Fibroblast of the aortic adventitia (primary cell): ENCODE measurements at places on chromosomes 11 and 22. TPM values are rescaled to one million over a fixed set of nuclear protein-coding genes. Genes with fewer than 3 reads are reported as not detected.

- DNase-seq, result peak; percentile 29
Measured at GRCh38 chr11:19244084-19244483, 3.3 kb upstream of the E2F8 start.

The PRR33 gene
- total RNA-seq, result not detected in 2 replicates

GRCh38 chr22:48371391-48371790, 1456.3 kb downstream of the BRD1 start:
- no peak for DNase-seq

DNA sequence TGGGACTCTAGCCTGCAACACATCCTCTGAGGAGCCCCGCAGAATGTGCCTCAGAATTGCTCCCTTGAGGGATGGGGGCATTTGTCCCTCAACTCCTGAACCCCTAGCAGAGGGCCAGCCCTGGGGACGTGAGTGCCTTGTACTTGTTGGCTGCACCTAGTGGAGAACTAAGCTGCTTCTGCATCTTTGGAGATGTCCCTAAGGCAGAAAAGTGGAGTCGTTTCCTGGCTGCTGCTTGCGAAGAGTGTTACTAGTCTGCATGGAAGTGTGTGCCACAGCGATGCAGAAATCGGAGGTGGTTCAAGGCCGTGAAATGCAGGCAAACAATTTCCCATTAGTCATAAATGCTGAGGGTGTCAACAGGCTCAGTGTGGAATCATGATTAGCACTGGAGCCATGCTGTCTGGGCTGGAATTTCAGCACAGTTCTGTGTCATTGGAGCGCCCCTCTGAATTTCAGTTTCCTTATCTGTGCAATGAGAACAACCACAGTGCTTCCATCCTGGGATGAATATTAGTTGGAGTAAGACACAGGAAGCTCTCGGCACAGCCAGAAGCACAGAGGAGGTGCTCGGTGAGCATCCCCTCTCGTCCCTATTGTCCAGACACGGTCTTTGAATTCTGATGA, 56.5 kb downstream of the MIAT start:
- peak; percentile 79 for DNase-seq

GRCh38 chr22:21819183-21819770, 48.2 kb downstream of the MAPK1 start:
- no peak for DNase-seq

The TMPRSS6 gene
- not detected in 2 replicates for total RNA-seq

DNA sequence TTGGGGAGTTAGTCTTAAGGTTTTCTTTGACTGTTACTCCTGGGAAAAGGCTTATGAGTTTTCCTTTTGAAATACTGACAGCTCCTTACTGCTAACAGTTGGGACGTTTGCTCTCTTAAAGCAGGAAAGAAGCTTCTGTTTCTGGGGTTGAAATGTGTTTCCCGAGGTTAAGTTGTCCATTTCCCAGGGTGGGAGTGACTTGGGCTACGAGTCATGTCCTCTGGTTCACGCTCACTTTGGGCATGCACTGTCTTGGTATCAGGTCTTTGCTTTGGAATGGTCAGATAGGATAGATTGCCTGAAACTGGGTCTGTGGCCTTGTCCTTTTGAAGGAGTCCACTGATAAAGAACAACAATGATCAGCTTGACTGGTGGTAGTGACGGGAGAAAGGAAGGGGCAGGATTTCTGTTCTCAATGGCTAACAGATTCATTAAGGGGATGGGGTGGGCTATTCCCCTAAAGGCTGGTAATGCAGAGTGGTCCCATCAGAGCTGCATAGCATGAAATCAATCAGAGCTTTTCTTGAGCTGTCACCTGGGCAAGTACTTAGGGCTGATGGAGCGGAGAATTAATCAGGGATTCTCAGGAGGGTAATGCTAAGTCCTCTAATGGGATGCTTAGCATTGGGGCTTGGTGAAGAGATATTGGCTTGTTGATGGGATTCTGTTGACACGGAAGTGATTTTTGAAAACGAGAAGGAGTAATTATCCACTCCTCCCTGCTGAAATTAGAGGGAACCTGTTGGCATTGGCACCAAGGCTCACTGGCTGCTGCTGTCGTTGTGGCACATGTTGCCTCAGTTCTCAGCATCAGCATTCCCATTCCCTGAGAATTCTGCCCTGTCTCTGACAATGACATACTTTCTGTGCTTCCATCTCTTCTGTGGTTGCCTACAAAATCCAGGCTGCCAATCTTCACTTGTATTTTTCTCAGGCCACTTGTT, 81.6 kb downstream of the TEAD1 start:
- DNase-seq, result no peak

- DNase-seq, result peak; percentile 84
Measured at GRCh38 chr11:125170001-125170509, 5.5 kb downstream of the PKNOX2 start.

DNA sequence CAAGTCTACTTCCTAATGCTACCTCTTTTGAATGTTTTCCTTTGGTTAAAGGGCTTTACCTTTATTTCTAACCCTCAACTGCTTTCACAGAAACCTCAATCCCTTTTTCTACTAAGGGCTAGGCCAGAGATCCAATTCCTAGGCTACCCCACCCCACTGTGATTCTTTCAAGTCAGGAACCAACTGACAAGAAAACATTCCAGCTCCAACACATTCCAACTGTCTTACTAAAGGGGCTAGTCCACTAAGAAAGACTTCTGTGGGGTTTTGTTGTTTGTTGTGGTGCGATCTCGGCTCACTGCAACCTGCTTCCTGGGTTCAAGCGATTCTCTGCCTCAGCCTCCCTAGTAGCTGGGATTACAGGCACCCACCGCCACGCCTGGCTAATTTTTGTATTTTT, 151.3 kb downstream of the APOL5 start:
- DNase-seq, result peak; percentile 29

GRCh38 chr11:93963072-93963471, 58.1 kb upstream of the HEPHL1 start:
- no peak for DNase-seq

The SCGB1A1 gene
- total RNA-seq, result not detected in 2 replicates

- no peak for DNase-seq
Measured at GRCh38 chr11:111448831-111449557, 63.2 kb downstream of the BTG4 start.

- DNase-seq, result no peak
Measured at GRCh38 chr11:121589946-121590537, 137.3 kb upstream of the SORL1-AS1 start.

DNA sequence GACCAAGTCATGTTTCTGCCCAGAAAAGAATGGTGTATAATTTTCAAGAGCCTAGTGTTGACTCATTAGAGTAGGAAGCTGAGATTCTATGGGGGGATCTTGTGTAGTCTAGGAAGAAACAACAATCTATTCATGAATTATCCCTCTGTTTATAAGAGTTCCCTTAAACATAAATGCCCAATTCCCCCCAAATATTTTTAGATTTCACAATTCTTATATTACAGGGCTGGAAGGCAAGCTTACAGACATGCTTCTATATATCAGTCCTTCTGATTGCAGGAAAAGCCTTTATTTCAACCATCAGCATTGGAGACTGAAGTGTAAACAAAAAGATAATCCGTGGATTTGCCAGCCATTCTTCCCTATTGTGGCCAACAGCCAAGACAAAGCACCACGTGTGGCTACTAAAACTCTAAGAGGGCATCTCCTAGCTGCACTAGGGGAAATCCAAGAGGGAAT, 71.4 kb downstream of the NAT10 start:
- DNase-seq, result no peak

DNA sequence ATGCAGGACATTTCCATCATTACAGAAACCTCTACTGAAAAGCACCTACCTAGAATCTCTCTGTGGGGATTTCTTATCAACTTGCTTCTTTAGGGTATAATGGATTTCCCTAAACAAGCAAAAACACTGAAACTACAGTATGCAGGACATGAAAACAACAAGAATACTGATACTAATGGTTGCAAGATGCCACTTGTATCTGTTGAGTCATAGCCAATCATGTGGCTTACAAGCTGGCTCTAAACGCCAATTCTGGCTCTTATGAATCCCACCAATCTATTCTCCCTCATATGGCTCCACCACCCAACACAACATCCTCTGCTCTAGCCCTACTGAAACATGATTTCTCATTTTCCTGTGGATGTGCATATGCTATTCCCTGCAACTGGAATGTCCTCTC, 22.6 kb downstream of the TENM4 start:
- DNase-seq, result no peak

The DDI1 gene
- not detected in 2 replicates for total RNA-seq

- no peak for DNase-seq
Measured at GRCh38 chr11:72829884-72830533, 15.8 kb downstream of the ATG16L2 start.

The C11orf86 gene
- total RNA-seq, result not detected in 2 replicates

GRCh38 chr22:35460688-35461087, 60.7 kb downstream of the MCM5 start:
- DNase-seq, result no peak

DNA sequence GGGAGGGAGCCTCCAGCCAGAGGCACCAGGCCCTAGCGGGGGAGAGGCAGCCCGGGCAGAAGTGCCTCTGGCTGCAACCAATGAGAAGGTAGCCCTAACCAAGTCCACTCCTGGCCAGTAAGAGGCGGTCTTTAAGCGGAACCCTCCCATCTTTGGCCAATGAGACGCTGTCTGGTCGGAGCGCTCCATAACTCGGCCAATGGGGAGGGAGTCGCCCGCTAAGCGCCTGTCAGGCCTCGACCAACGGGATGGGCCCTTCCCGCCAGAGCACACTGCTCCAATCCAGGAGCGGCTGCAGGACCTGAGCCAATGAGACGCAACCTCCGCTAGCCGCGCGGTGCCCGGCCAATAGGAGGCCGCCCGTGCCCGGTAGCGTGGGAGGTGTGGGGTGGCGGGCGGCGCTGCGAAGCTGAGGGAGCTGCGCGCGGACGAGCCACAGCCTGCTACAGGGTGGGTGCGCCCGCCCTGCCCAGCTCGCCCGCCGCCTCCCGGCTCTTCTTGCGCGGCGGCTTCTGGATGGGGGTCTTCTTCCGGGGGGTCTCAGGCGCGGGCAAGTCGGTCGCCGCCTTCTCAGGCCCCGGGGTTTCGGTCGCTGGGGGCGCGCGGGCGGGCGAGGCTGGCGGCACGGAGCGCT, 12.6 kb downstream of the SCARF2 start:
- no peak for DNase-seq
